ENCODE measurements at places on chromosomes 16 and 17.

DNA sequence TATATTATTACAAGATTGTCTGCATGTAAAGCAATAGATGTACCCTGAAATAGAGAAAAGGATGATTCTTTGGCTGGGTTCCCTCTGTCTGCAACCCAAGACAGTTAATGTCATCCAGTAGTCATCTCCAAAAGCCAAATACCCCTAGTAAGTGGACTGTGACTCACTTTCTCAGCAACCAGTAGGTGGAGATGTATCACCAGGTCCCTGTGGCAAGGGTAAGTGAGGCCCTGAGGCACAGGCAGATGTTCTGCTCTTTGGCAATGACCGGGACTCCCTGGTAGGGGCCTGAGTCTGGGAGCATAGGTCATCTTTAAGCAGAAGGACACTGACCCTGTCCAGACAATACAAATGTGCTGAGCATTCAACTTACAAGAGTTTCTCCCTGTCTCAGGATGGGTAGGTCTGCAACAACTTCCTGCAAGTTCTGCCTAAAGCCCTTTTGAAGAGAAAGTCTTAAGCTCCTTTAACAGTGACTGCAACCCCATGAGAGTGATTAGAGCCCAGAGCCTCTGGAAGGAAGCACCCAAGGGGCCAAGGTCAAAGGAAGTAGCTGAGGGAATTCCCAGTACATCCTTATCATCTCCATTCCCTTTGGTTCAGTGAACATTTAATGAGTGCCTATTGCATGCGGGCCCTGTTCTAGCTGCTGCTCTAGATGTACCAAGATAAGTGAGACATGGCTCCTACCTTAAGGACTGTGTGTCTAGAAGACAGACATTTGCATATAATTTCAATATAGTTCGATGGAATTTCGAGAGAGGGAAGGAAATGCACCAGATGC is 31.9 kb downstream of the PMP22 start:
- peak; percentile 32 for DNase-seq

DNA sequence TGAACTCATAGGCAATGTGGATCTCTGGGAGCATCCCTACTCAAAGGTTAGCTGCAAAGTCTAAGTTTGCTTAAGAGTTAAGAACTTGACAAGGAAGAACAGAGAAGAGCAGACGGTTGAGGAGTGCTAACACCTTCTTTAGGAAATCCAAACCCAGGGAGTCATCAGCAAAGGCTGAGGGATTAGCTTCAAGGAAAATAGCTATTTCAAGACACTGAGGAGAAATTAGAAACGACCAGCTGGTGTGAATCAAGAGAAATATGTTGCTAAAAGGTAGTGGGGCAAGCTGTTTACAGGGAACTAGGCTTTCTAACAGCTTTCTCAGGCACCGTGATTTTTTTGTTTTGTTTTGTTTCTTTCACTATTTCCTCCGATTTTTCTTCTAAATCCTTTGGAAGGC is 90.7 kb downstream of the CDH8 start:
- no peak for DNase-seq

DNA sequence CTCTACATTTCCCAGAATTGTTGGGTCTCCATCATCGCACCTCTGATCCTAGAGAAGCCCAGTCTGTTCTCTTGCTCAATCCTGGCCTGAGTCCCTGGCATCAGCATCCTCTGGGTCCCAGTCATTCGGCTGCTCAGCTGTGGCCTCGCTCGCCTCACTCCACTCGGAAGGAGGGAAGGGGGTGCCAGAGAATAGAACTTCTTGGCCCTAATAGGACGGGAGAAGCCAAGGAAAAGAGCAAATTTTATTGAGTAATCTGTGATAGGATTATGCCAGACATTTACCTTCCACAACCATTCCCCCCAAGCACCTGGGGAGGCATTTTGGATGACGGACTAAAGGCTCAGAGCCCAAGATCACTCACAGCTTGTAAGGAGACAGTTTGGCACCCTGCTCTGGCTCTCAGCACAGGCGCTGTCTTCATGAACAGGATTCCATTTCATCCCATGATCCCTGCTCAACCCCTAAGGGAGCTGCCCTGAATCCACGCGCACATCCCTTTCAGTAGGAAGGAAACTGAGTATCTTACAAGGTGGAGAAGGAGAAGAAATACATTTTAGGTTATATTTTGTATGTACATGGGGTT is 498 bp upstream of the CLEC10A start:
- DNase-seq, result no peak

DNA sequence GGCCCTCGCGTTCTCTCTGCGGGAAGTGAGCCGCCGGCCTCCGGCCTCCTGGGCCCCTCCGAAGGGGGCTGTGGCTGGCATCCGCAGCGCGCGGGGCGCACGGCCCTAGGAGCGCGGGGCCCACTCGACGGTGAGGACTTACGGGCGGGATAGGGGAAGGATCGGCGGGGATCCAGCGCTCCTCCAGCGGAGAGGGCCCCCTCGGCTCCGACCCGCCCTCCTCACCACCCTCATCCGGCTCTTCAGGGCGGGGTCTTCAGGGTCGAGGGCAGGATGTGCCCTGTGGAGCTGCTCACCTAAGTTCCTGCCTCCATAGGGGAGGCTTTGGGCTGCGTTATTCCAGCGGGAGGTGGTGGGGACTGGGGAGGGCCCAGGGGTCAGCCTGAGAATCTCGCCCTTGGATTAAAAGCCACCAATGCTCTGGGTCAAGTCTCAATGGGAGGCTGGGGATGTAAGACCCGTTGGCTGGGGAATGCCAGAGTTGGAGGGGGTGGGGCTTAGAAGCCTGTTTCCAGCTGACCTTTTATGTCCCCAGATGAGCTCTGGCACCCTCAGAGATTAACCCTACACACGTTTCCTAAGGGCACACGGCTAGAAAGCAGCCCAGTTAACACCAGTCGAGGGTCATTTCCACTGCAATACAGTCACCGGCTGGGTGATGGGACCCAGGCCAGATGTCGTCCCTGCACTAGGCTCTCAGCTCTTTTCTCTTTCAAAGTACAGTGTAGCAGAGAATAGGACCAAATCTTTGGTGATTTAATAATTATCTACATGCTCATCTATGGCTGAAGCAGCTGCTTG is 13.4 kb downstream of the TBX2 start:
- no peak for DNase-seq

- no peak for DNase-seq
Measured at GRCh38 chr16:74892574-74893461, 92.1 kb downstream of the WDR59 start.

DNA sequence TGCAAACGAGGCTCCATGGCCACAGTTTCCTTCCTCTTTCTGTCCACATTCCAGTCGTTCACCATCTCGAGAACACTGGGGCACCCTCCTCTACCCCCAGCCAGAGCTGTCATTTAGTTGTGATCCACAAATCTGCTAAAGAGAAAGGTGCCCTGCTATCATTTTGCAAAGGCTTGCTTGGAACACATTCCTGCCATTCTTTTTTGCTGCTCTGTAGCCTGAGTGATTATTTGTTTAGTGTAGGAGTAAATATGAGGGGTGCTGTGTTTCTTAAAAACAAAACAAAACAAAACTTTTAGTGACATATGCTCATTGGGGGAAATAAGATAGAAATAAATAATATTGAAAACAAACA is 166.7 kb downstream of the PRKCA start:
- no peak for DNase-seq

- DNase-seq, result no peak
Measured at GRCh38 chr16:57413301-57413730, 8.7 kb downstream of the CCL17 start.

DNA sequence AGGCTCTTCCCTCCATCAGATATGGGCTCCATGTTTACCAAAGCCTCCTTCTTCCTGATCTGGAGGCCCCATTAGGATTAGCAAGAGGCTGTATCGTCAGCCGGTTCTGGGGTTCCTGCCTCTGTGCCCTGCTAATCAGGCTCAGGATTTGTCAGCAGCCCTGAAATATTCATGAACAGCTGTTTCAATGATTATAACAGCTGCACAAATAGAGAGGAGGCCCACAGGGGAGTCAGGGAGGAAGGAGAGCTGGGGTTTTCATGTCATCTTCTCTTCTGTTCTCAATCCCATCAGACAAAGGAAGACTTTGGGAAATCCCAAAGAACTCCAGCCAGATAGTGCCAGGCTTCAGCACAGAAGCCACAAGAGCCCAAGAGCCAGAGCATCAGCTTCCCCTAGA is 72.3 kb upstream of the MMP2 start:
- DNase-seq, result no peak

- DNase-seq, result no peak
Measured at GRCh38 chr17:27569884-27570577, 61.0 kb upstream of the LGALS9 start.

- no peak for DNase-seq
Measured at GRCh38 chr16:23920446-23920845, 84.7 kb downstream of the PRKCB start.

GRCh38 chr16:20928774-20929411 is 28.3 kb downstream of the LYRM1 start:
- no peak for DNase-seq

- no peak for DNase-seq
Measured at GRCh38 chr16:88597856-88598491, 27.8 kb downstream of the ZC3H18 start.

DNA sequence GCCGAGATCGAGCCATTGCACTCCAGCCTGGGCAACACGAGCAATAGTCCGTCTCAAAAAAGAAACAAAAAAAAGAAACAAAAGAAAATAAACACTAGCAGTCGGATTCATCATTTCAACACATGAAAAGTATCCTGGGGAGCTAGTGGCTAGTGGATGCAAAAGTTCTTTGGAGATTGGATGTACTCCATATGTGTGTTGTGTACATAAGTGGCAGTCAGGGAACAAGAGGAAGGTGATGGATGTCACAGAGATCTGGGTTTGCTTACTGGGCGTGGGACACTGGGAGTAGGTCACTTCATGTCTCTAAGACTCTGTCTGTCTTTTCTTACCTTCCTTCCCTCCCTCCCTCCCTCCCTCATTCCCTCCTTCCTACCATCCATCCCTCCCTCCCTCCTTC is 35.4 kb downstream of the MRC2 start:
- DNase-seq, result no peak

- DNase-seq, result no peak
Measured at GRCh38 chr16:26856271-26856670, 210.5 kb upstream of the C16orf82 start.

- peak; percentile 8 for DNase-seq
Measured at GRCh38 chr16:54933281-54934011, 2.8 kb downstream of the IRX5 start.

DNA sequence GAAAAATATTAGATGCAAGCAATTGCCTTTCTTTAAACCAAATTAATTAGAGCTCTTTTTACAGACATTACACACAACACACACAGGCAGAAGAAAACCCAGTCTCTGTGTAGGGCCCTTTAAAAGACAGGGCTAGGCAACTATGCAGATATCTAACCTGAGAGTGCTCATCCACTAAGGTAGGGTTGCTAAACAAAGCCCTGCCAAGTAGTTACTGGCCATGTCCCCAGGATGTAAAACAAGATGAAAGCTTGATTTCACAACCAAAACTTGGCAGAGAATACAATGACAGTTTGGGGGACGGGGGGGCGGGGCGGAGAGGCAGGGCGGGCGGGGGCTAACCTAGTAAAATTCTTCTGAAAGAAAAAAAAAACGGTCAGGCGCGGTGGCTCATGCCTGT is 669.0 kb upstream of the CA10 start:
- no peak for DNase-seq

DNA sequence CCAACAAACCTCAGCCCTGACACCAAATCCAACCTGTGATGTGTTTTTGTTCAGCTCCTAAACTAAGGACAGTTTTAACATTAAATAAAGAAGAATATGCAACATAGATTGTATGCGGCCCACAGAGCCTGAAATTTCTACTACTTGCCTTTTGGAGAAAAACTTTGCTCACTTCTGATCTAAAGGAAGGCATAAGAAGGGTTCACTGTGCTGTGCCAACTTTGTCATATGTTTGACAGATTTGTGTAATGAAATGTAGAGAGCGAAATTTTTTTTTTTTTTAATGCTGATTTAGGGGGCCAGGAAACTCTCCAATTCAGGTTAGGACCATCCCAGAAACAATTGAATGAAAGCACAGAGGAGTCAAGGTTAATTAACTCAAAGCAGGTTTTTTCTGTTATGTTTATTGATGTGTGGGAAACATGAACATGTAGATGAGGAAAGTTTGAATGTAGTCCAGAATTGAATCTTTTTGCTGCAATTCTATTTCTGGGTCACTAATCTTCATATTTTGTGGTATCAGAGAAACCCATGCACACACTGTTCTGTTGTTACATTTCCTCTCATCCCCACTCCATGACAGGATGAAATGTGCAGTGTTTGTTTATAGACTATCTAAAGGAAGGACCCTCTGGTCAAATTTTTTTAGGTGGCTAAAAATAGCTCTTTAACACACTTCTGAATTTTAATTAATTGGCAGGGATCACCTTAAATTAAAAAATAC is 71.5 kb downstream of the TAOK1 start:
- DNase-seq, result no peak

DNA sequence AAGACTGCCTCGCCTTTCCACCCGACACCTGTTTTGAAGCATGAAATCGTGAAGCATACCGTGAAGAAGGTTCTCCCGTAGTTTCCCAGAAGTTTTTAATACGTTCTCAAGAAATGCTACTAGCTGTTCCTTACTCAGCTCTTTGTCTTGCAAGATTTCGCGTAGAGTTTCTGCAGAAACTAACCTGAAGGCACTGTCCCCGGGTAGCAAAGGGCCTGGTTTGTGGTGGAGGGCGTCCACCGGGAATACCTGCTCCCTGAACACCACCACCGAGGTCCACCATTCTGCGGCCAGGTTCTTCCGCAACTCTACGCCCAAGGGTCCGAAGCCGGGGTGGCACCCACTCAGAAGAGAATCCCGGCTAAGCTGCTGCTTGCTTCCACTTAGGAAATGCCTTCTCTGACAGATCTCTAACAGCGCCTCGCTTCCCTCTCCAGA is 487 bp downstream of the POLG2 start:
- DNase-seq, result no peak

- DNase-seq, result no peak
Measured at GRCh38 chr17:50476545-50477315, 1.9 kb upstream of the RSAD1 start.

DNA sequence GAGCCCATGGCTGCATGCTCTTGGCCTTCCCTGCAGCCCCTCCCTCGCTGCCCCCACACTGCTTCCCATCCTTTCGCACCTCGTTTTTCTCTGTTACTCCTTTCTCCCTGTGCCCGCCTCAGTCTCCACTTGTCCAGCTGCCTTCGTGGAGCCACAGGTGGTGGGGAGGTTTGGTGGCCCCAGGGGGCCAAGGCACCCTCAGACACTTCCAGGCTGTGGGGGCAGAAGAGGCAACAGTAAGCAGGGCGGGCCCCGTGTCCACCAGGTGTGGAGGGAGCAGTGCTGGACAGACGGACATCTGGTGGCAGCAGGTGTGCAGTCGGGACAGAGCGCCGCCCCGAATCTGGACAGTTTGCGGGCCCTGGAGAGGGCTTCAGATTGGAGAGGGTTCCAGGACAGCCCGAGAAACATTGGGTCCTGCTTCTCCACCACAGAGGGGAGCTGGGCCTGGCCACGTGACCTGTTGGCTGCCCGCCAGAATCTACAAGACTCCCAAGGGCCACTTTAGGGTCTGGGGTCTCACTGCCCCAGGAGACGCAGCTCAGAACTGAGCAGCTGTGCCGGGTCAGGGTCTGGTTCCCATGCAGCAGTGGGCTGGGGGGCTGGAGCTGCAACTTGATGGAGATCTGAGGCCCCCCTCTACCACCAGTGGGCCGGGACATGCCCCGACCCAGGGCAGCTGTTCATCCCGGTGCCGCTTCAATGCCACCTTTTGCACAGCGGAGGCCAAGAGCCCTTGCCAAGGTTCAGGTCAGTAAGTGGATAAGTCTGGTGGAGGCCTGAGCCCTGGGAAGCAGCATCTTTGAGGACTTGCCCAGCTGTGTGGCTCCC is 22.8 kb downstream of the BAHCC1 start:
- DNase-seq, result no peak
